Hippocampal formation (tissue), 2 donors: ENCODE measurements at places on chromosomes 11 and 22.
A peak's percentile ranks its signal among the peaks of the same experiment; 100 is the strongest.

- no peak for DNase-seq
Observed at GRCh38 chr11:8691601-8692000, 9.0 kb downstream of the RPL27A start.

- no peak for DNase-seq
Observed at GRCh38 chr22:30752771-30753170, 58.1 kb downstream of the OSBP2 start.

DNA sequence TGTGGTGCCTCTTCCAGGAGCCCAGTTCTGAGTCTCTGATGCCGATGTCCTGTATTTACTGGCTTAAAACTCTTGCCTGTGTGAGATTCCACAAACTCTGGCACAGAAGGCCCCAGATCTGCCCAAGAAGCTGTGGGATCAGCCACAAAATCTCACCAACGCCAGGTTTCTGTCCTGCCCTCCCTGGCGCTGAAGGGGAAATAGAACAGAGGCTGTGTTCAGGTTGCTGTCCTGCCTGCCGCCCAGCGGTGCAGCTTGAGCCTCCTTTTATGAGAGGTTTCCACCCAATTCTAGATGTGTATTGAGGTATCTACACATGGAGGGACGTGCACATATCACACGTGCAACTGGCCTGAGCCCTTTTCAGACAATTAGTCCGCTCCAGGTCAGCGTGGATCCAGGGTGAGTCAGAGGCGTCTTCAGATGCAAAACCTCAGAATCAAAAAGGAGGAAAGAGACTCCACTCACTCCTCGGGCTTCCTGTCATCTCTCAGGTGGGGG, 2.2 kb downstream of the TMEM80 start:
- no peak for DNase-seq

DNA sequence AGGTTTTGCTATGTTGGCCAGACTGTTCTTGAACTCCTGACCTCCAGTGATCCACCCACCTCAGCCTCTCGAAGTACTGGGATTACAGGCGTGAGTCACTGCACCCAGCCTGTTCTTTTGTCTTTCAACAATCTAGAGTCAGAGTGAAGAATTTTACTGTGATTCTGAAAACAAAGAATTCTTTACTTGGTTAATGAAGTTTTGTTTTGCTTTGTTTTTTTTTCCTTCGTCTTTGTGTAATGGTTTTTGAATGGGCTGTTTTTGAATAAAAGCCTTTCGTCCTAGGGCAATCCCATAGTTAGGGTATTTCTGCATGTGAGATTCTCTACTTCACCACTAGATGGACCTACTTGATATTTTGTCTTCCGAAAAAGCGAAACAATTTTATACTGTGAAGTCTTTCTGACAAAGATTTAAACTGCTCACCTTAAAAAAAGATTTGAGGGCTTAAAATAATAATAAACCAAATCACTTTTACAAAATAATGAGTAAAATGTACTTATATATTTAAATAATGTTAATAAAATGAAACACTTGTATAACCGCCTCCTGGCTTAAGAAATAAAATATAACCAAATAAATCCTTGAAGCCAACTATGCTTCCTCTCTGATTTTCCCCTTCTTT, 43.4 kb upstream of the SC5D start:
- DNase-seq: peak; percentile 74

- no peak for DNase-seq
Observed at GRCh38 chr11:119085437-119085847, 761 bp downstream of the HMBS start.

DNA sequence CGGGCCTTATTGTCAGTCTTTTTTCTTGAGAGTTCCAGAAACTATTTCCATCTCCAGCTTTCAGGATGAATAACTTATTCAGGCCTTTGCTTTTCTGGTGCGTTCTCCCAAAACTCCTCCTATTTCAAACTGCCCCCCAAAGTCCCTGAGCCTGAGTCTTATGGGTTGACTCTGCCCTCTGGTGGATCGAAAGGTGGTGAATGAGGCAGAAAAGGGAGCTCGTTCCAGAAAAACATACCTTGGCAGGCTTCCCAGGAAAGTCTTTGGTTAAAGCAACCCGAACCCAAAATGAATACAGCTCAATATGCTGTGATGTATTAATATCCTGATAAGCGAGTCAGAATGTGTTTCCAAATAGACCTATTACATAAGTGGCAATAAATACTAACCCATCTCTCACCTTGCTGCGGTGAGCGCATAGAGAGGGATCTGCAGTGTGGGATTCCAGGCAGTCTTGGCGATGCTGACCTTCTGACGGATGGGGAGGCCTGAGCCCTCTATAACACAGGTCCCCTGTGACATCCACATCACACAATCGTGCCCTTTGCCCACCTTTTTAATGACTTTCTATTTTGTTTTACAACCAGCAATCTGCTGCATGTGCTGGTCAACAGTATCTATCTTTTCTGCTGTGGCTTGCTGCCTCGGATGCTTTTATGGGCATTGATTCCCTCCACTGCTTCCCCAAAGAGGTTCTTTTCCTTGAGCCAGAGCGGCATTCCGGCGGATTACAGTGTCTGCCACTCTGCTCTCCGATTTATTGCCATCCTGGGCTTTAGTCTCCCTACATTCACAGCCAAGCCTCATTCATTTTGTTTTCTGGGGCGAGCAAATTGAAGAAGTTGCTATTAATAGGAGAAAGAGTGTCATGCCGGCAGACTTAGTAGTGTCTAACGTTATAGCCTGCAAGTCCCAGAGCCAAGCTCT, 756.8 kb downstream of the NTM start:
- DNase-seq: peak; percentile 70

GRCh38 chr11:134350381-134350780, 18.6 kb downstream of the GLB1L2 start:
- no peak for DNase-seq

GRCh38 chr22:43884600-43885318, 7.1 kb downstream of the PNPLA5 start:
- DNase-seq: no peak

GRCh38 chr11:111748035-111748804, 18.0 kb downstream of the PPP2R1B start:
- DNase-seq: no peak

DNA sequence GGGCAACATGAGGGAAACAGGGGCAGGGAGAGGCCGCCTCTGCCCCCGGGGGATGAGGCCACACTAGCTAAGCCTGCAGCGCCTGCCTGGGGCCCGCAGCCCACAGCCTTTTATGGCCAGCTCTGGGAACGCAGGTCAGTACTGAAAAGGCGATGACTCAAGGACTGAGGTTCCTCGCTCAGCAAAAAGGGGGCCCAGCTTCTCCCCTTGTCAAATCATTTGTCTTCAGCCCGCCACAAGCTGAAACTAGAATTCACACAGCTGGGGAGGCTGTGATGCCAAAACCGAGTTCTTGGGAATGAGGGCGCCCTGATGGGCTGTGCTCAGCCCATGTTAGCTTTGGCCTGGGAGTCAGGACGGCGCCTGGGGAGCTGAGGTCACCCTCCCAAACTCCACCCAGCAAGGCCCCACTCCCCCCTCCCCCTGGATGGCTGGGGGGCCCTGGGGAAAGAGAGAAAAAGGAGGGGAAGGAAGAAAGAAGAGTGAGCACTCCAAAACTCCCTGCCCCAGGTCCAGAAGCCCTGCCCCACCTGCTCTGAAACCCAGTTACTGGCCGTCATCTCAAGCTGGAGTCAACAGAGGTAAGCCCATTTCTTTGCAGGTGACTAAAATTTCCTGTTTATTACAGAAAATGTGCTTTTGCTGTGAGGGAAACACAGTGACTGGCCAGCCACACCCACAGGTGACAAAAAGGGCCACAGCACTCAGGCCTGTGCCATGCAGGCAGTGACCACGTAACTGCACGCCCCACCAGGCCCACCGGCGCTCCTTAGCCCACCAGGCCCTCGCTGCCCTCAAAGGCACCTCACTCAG, 13.7 kb downstream of the EHD1 start:
- DNase-seq: no peak

DNA sequence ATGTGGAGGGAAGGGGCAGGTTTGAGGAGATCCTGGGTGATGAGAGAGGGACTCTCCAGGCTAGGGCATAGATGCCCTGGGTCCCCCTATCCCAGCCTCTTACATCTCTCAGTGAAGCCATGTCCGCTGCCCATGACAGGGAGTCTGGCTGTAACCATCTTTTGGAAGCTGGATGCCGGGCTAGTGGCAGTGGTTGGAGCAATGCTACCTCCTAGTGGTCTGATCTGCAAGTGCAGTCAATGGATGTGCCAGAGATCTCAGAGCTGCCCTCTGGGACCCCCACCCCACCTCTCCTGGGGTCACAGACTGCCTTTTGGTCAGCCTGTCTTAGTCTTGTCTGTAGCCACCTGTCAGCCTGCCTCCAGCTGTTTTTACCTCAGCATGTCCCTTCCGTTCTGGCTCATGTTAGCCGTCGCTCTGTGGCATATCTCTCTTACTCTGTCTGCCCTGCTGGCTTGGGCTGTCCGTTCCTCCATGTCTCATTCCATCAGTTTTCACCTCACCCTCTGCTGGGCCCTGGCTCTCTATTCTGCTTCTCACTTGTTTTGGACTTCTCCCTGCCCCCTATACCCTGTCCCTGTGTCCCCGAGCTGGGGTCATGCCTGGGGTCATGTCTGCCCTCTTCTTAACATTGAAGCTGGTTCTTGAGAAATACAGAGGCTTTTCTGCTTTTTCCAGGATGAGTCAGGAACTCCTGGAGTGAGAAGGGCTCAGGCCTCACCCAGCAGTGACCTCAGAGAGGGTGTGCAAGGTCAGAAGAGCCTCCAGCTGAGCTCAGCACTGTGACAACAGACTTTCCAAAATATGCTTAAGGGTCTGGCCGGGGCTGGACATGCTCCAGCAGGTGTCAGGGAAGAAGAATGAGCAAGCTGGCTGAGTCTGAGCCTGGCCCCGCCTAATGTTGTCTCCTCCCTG, 52.0 kb upstream of the THY1 start:
- DNase-seq: peak; percentile 75

GRCh38 chr11:114192841-114193389, 103.3 kb upstream of the NNMT start:
- no peak for DNase-seq

DNA sequence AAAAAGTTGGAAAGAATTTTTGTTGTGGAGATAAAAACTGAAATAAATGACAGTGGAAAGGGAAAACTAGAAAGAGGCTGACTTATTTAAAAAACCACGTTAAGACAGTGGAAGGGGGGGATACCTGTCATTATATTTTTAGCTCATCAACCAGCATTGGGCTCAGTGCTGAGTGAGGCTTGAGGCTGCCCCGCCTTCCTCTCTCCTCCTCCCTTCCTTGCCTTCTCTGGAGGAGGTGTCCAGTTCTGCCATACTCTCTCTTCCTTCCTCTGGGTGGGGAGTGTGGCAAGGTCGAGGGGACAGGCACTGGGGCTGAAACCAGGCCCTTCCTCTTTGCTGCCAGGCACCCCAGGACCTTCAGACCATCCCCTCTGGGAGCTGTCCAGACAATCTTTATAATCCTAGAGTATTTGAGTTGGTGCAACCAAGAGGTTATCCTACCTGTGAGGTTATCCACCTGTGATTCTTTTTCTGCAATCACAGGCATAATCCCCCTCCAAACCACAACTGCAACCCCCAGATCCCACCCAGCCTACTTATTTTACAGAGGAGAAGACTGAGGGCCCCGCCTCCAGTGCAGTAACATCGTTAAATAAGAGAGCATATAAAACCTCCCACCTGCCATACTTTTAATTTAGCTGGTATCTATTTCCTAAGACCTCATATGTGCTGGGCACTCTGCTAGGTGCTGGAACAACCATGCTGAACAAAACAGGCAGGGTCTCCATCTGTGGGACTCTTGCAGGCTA, 578.5 kb downstream of the BUD13 start:
- no peak for DNase-seq

GRCh38 chr11:117549417-117549816, 221.8 kb downstream of the CEP164 start:
- no peak for DNase-seq

GRCh38 chr11:44032299-44033085, 15.3 kb upstream of the ACCSL start:
- DNase-seq: peak; percentile 30

- no peak for DNase-seq
Observed at GRCh38 chr11:69442807-69443137, 38.7 kb upstream of the LINC01488 start.

DNA sequence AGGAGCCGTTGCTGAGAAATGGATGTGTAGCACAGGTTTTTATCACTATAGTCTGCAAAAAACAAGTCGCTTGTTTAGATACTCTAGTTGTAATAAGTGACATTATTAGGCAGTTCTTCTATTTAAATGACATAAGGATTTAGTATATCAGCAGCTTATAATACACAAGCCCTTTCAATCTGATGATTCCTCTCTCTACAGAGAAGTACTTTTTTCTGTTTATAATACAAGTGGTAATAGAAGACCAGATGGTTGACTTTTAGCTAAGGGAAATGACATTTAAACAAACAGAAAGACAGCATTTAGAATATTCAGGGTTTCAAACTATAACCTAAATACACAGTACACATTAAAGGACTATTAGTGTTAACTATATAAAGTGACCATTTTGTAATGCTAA, 60.4 kb downstream of the IMMP1L start:
- DNase-seq: no peak

- DNase-seq: no peak
Observed at GRCh38 chr11:2220173-2220771, 48.7 kb upstream of the TH start.

GRCh38 chr11:34373727-34374126, 15.9 kb upstream of the ABTB2 start:
- DNase-seq: no peak

DNA sequence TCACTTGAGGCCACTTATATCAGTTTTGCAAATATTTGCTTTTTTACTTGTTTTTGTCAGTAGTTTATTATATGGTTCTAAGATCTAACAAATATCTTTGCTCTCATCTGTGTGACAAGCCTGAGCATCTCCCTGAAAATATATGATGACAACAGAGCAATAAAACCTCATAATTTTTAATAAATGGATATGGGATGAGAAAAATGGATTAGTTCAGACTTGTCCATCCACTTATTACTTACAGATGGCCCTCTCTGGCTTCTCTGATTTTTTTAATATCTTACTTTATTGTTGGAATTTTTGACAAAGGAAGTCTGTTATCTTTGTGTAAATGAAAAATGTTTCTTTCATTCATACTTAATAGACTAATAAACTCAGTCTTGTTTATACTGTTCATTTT, 491.4 kb upstream of the RAG2 start:
- no peak for DNase-seq

DNA sequence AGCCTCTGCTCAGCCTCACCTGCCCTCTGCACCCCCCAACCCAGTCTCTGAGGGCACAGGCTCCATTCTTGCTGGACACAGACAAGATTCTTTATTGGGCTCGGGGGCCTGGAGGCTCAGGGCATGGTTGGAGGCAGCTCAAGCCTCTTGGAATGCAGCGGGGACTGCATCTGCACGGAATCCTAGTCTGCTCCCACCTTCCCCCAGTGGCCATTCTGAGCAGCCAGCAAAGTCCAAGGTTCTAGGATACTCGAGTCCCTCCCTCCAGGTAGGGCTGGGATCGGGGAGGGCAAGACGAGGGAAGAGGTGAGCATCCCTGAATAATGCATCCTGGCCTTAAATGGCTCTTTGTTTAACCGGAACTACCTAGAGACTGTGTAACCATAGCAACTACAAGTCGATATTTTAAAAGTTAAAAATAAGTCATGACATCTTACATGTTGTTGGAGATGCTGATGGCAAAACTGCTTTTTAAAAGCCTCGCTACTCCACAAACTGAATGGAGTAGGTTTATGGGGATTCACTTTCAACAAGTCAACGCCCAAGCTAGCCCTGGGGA, 10.7 kb upstream of the IGSF22 start:
- no peak for DNase-seq

- peak; percentile 30 for DNase-seq
Observed at GRCh38 chr22:35648066-35649025, at the start of gene APOL6. Gene APOL6, plus strand, starts transcription at chr22:35648446. Its CDS starts 7,980 bp downstream, at chr22:35656426.

- DNase-seq: no peak
Observed at GRCh38 chr11:60183591-60184205, 815 bp upstream of the MS4A6A start.
